Osteoblast (primary cell): ENCODE measurements at places on chromosomes 16 and 17.

DNA sequence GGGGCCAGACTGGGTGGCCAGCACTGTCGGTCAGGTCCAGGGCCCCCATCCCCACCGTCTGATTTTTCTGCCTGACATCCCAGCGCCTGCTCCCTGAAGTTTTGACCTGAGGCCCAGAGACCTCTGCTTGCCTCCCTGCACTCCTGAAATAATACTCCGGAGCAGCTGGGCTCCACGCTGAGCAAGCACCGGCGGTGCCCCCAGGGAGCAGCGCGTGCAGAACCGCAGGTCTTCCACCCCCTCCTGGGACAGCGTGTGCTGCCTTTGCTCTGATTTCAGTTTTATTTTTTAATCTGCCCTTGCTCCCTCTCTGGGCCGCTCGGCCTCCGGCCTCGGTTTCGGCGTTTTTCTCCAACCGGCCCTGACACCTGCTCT, 132.4 kb upstream of the GSE1 start:
- DNase-seq = no peak

DNA sequence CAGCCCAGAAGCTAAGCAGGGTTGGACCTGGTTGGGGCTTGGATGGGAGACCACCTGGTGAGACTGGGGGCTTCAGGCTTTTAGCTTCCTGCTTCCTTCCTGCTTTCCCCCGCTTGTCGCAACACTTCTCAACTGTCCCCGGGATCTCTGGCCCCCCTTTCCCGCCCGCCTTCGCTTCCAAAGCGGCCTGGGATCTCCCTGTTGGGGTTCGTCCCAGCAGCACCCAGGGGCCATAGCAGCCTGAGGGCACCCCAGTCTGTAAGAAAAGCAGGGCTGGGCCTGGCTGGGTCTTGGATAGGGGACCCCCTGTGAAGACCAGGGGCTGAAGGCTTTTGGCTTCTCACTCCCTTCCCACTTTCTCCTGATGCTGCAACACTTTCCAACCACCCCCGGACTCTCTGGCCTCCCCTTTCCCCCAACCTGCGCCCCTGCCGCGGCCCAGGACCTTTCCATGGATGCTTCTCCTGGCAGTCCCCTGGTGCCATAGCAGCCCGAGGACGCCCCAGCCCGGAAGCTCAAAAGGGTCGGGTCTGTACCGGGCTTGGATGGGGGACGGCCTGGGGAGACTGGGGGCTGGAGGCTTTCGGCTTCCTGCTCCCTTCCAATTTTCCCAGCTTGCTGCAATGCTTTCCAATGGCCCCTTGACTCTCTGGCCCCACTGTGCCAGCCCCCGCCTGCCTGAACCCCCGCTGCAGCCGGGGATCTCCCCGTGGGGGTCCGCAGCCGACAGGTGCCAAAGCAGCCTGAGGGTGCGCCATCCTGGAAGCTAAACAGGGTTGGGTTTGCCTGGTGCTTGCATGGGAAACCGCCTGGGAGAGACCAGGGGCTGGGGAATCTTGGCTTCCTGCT, 2276.2 kb downstream of the TP53TG3F start:
- DNase-seq = peak; percentile 35

DNA sequence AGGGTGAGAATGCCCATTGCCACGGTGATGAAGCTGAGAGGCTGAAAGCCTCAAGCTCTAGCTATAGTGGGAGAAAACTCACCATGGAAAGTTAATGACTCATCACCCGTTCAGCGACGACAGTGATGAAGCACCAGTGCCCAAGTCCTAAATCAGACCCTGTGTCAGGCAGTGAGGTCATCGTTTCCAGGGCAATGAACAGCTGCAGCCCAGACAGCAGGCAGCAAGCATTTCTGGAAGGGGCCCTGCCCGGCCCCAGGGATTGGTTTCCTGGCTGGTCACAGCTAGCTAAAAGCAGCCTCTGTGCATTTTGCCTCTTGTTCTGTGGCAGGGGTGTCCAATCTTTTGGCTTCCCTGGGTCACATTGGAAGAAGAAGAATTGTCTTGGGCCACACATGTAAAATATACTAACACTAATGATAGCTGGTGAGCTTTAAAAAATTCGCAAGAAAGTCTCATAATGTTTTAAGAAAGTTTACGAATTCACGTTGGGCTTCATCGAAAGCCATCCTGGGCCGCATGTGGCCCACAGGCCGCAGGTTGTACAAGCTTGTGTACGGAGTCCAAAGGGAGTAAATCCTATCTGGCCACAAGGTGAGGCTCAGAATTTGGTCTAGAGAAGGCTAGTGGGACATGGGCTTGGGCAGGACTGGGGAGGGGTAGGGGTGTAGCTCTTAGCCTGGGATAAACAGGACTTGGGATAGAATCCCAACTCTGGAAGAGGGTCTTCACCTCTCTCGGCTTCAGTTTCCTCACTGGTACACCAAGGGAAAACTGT, 40.6 kb downstream of the MIS12 start:
- peak; percentile 94 for DNase-seq

- DNase-seq = no peak
Measured at GRCh38 chr16:86202267-86202666, 303.3 kb downstream of the IRF8 start.

DNA sequence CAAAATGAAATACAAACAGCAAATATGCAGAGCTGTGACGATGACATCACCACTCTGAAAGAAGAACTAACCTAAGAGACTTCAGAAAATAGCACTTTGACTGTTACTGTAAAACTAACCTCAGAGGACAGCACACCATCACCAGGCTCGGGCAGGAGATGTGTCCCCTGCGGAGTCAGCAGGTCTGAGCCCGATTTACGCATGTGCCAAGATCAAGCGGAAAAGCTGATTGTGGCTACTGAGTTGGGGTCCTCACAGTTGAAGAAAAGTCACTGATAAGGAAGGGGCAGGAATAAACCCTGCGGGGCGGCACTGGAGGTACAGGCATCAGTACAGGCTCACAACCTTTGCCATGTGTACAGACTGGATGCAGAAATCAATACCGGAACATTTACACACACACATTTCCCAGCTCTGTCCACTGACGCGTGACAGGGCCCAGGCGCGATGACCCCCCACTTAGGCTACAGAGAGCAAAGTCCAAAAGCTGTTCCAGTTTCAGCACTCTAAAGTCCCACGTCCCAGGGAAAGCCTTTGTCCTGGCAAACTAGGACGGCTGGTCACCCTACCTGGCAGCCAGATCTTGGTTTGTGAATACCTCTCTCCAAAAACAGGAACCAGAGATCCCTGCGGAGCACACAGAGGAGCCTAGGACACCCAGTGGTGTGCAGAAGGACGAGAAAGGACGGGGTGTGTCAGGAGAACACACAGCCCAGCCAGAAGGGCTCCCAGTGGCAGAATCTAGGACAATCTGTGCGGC, 21.5 kb downstream of the TRAP1 start:
- no peak for DNase-seq

DNA sequence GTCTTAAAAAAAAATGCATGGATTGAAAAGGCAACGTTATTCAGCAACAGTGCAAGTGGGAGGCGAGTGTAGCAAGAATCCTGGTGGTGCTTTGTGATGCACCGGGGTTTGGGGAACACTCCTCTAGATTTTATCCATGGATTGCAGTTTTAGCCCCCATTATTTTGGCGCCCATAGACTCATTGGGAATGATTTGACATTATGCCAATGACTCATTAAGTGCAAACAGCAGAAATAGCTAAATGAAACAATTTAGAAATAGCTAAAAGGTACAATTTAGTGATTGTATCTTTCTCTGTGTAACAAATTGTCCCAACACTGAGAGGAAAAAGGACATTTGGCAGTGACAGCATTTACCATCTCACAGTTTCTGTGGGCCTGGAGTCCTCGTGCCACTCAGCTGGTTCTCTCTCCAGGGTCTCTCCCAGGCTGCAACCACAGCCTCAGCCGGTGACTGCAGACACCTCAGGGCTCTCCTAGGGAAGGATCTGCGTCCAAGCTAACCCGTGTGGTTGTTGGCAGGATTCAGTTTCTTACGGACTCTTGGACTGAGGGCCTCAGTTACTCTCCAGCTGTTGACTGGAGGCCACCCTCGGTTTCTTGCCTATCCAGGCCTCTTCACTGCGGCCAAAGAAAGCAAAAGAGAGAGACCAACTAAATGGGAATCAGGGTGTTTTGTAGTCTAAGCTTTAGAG, 398.7 kb downstream of the SNX29 start:
- DNase-seq = no peak

GRCh38 chr17:71251276-71251675, 869.5 kb upstream of the SOX9 start:
- no peak for DNase-seq

DNA sequence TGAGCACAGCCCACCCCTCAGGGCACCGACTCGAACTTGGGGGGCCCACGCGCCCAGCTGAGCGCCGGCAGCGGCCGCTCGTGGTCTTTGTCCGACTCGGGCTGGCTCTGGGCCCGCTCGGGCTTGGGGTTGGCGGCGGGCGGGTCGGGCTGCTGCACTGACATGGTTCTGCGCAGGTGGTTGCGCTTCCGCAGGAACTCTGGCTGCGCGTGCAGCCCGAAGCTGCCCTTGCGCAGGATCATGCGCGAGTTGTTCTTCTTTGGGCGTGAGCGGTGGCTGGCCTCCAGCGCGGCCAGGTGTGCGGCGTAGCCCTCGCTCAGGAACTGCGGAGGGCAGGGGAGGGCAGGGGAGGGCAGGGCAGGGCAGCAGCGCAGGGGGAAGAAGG, 11.1 kb downstream of the PIMREG start:
- peak; percentile 95 for DNase-seq
